Stimulated activated effector memory CD8-positive, alpha-beta T cell treated with anti-CD3 and anti-CD28 coated beads, Interleukin-12 subunit alpha, Interleukin-12 subunit beta, amount 100 ng/mL, for 72 hours (primary cell): ENCODE measurements at places on chromosomes 3 and 15.

DNA sequence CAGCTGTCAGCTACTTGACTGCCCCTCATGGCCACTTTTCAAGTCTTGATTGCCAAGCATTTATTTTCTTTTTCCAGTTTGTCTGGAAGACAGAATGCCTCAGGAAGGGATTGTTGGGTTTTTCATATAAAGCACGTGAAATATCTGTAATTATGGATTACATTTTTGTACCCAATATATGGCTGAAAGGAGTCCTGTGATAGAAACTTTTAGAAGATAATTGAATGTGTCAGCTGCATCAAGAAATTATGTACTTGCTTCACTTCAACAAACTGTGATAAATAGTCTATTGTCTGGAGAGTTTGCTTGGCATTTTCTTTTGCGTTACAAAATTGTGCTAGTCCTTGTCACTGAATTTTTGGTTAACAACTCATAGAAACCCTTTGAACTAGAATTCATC is 247.9 kb upstream of the SLCO3A1 start:
- DNase-seq: no peak

GRCh38 chr3:50227390-50228183 is 8.4 kb upstream of the GNAI2 start:
- peak; percentile 92 for DNase-seq

DNA sequence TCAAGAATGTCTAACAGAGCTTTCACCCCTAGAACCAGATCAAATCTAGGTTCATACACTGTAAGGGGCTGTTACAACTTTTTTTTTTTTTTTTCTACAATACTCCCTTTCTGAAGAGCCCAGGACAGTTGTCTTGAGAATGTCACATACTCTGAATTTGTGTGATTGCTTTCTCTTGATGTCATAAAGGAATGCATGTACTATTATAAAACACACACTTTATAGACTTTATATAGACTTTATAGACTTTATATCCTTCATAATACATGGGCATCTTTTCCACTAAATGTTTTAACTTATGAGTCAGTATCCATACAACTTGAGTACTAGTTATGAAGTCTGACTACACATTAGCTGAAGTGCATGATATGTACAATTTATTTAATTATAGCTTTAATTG is 26.3 kb downstream of the RFX7 start:
- DNase-seq: no peak

DNA sequence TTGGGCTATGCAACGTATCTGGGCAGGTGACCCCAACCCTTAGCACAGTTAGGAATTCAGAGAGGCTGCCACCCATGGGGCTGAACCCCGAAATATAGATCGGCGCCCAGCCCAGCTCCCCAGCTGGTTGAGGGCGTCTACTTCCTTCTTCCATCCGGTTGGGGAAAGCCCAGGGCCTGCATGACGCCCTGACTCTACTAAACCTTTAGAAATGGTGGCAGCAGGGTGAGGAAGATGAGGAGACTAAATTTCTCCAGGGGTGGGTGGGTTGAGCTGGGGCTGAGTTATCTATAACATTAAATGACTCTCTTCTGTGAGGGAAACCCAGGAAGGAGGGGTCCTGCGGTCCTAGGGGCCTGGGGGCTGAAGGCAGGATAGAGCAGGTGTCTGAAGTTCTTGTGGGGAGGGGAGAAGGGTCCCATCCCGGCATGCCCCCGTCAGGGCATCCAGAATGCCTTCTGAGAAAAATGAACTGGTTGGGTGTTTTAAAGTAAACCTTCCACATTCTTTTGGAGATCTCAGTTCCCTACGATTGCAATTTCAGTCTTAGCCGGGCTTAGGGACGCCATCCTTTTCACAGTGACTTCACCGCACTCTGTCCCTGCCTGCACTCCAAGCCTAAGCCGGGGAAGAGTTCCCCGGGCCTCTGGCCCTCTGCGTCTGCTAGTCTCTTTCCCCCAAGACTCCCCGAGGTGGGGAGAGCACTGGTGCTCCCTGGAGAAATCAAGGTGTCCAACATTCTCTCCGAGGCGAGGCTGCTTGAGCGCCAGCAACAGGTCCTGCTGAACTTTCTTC is 28.5 kb downstream of the NR2F2 start:
- no peak for DNase-seq

DNA sequence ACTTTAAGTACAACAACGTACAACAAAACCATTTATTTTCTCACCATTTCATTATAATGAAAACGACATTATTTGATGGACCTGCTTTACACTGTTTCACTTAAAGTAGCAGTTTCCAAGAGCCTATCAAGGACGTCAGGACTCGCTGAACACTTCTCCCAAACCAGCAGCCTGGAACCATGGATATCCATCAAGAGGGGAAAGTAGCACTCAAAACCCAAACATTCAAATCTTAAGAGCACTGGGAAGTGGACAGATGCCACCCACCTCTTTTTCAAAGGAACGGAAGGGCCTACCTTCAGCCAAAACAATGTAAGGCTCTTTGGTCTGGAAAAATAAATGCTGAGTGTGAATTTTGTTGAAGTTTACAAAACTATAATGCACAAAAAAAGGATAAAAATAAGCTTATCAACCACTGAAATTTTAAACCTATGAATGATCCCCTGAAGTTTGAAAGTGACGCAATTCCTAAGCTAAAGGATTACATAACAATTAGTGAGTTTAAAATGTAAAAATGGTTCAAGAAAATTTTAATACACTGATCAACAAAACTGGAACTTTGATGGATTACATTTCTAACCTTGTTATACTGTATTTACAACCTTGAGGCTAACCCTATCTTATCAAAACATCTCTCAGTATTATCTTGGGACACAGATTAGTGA is 4.6 kb downstream of the PIK3R4 start:
- DNase-seq: no peak

DNA sequence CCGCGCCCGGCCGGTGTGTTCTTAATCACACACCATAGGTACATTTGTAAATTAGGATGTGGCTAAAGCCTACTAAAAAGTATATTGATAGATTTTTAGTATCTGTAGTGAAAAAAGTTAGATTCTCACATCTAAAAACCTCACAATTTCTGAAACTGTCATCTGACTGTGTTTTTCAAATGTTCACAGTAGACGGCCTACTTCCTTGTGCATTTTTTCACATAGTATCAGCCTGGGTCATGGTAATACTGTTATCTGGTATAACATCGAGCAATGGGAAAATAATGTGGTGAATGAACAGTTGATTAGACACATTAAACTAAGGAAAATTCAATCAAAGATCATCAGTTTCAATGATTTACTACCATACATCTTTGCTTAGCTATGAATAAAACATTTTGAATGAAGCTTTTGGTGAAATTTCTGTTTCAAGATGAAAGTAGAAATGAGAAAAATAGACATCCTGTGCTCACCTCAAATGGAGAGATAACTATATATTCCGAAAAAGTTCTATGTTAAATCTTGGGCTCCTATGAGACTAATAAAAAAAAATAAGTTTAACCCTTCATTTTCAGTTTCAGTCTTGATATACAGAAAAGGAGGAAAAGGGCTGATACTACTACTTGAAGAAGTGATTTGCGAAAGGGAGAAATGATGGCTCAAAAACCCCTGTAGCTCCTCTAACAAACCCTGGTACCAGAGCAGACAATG is 262.7 kb downstream of the ZBTB20 start:
- DNase-seq: no peak

DNA sequence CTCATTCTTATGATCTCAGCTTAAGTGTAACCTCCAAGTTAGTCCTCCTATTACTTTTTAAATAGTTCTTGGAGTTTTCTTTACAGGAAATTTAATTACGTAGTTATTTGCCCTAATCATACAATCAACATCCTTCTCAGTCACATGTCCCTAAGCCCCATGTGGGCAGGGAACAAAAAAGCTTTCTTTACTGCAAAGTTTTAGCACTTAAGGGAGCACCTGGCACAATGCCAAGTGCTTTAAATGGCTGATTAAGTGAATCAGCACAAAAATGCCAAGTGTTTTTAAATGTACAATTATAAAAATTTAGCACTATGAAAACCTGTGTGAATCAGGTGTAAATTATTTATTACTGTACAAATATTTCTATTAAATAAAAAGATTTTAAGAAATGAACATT is 445.3 kb downstream of the C3orf38 start:
- DNase-seq: no peak
